ENCODE measurements at places on chromosomes 1 and 21. TPM values are rescaled to one million over a fixed set of nuclear protein-coding genes. Genes with fewer than 3 reads are reported as not detected.

GRCh38 chr1:148372731-148373130 is 110.4 kb downstream of the PPIAL4G start:
- no peak for DNase-seq

DNA sequence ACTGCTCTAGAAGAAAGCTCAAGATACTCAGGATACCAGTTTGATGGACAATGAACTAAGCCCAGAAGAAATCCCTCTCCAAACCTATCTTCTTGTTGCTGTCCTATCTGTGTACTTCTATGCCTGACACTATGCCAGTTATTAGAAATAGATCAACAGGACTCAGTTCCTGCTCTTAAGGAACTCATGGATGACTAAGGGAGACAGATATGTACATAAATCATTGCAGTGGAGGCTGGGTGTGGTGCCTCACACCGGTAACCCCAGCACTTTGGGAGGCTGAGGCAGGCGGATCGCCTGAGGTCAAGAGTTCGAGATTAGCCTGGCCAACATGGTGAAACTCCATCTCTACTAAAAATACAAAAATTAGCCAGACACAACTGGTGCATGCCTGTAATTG is 42.4 kb upstream of the AK4 start:
- no peak for DNase-seq

DNA sequence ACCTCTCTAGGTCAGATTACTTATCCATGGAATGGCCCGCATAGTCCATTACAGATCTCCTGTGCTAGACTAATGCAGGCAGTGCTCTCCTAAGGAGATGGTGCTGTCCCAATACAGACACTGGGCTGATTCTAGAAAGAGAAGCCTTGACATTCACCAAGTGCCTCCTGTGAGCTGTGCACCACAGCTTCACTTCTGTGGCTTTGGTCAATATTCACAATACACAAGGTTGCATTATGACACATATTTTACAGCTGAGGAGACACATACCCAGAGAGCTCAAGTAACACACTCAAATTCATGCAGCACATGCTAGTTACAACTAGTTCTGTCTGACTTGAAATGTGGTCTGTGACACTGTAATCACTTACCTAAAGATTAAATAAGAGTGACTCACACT is 59.4 kb upstream of the LRRC8B start:
- DNase-seq: no peak

GRCh38 chr1:215606564-215607168 is 39.6 kb downstream of the KCTD3 start:
- no peak for DNase-seq

- no peak for DNase-seq
These were observed 735 bp upstream of the HES3 start for GRCh38 chr1:6243053-6243834.

DNA sequence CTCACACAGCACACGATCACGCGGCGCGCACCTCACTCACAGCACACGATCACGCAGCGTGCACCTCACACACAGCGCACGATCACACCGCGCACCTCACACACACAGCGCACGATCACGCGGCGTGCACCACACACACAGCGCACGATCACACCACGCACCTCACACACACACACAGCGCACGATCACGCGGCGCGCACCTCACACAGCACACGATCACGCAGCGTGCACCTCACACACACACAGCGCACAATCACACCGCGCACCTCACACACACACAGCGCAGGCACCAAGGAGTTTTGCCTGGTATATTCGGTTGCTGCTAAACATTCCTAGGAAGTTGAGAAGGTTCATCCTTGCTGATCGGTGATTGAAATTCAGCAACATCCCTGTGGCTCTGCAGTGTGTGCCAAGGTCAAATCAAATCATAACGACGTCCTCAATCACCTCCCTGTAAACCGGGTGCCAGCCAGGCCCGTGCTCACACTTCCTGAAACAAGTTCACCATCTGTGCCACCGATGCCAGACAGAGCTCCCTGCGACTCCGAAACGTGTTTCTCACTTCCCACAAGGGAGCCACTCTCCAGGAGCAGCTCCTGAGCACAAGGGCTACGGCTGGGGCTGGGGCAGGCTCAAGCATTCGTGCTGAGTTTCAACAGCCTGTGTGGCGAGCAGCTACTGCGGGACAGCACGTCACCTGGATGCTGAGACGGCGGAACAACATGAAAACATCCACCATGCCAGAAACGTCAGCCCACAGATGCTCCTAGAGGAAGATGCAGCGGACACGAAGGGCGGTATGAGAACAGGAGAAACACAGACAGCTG is 30.2 kb downstream of the WDR4 start:
- DNase-seq: no peak

DNA sequence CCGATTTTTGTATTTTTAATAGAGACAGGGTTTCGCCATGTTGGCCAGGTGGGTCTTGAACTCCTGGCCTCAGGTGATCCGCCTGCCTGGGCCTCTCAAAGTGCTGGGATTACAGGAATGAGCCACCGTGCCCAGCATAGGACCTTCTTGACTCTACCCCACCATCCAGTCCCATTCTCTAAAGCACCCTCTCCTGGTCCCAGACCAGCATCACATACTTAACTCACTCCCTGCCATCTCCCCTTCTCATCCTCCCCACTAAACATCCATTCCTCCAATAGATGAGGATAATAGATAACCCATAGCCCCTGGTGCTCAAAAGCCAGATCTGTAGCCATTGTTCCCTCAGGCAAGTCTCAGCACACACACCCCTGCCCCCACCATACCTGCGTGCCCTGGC is 2.1 kb downstream of the ENTREP3 start:
- no peak for DNase-seq

NUCKS1 gene
- 205 TPM for total RNA-seq

CFAP74 gene
- not detected for total RNA-seq

TP73 gene
- 11.7 TPM for total RNA-seq

KRTAP12-2 gene
- total RNA-seq: not detected

F13B gene
- total RNA-seq: not detected

KRTAP10-10 gene
- total RNA-seq: not detected
